ENCODE measurements at places on chromosomes 5 and 9. TPM values are rescaled to one million over a fixed set of nuclear protein-coding genes. Genes with fewer than 3 reads are reported as not detected.

The SLC6A19 gene
- total RNA-seq, result 0.03 TPM

The TUSC1 gene
- total RNA-seq, result 22.5 TPM

The MZB1 gene
- 1.5 TPM for total RNA-seq

The DAB2IP gene
- 68.6 TPM for total RNA-seq

The CXCL14 gene
- 5.5 TPM for total RNA-seq

The SEMA5A gene
- total RNA-seq, result 35.1 TPM

The PCDHB6 gene
- total RNA-seq, result 0.89 TPM

DNA sequence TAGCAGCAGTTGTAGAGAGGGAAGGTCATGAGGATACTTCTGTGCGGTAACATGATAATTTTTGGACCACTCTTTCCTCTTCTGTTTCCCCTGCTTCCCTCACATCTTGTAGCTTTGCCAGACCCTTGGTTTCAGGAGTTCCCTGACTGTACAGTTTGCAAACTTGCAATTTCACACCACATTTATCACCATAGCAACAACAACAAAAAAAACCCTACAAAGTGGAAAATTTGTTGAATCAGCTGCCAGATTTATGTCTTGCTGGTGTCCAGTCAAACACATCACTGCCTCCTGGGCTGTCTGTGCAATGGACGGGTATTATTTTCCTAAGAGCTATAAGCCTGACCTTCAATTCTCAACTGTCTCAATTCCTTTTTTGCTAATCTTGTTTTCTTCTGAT lies 751.6 kb downstream of the TLR4 start:
- no peak for DNase-seq

- DNase-seq, result no peak
Measured at GRCh38 chr5:16313761-16314160, 134.2 kb upstream of the MARCHF11 start.

DNA sequence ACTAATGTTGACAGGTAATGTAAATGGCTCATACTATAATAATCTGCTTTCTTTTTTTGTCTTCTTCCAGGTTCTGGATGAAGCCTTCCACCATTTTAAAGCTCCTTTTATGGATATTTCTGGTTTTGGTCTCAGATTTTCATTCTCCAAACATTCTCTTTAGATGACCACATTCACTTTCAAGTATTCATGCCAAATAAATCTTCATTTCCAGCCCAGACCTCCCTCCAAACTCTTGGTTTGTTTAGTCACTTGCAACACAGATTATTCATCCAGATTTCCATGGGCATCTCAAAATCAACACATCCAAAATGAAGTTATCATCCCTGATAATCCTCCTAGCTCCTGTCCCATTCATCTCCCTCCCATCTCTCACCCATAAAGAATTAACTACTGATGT lies 40.3 kb upstream of the SVEP1 start:
- DNase-seq, result no peak

- no peak for DNase-seq
Measured at GRCh38 chr5:26791433-26791832, 247.0 kb downstream of the CDH9 start.

- DNase-seq, result no peak
Measured at GRCh38 chr5:173410459-173411233, 82.4 kb upstream of the STC2 start.

GRCh38 chr5:74212336-74212735 lies 428.2 kb downstream of the ENC1 start:
- DNase-seq, result no peak

DNA sequence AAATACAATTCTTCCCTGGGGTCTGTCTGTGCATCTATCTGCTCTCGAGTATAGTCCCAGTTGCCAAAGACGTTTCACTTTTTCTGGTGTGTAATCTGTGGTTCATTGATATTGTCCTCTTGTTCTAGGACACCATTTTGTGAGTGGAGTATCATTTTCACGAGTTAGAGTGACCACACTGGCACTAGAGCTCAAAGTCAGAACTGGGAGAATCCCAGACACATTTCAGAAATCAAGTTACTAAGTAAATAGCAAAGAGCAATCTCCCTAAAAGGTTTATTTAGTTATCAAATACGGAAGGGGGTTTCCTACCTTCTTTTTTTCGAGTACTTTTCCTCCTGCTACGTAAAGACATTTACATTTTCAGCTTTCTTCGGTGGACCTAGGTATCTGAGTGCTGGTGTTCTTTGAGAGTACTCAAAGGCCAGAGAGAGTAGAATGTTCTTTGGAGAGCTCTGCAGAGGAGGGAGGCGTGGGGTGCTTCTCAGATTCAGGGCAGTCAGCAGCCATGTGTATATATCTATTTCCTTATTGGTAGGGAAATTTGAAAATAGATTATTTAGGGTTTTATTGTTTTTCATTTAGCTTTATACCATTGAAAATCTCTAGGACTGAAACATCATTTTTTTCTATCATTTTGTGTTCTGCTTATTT lies 8.9 kb upstream of the HSPA9 start:
- no peak for DNase-seq

DNA sequence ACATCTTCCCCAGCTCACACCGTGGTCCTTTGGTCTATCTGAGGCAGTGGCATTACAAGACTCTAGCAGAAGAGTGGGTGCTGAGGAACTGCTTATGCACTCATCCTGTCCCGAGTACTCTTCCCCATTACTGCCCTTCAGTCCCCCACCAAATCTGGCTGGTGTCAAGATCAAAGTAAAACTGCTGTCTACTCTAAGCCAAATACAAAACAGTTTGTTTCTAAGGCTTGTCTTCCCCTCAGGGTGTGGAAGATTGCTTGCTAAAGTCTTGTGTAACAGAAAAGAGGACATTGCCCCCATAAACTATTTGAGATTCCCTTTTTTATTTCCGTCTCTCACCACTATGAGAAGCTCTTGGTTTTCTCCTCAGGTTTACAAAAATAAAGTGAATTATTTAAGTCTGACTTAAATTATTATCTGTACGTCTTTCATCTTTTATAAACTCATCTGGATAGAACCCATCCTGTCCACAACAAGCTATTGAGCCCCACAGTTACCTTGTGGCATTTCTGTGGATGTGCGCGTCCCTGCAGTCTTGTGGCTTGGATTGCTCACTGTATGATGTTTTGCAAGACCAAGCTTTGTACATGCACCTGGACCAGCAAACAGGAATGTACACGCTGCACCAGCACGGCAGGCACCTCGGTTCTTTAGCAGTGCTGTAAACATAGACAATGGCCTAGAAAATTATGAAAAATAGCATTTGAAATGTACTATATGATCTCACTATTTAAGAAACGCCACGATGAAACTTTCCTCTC lies 61.0 kb downstream of the CYSTM1 start:
- DNase-seq, result no peak

- peak; percentile 92 for DNase-seq
Measured at GRCh38 chr5:150485693-150486401, 22.1 kb upstream of the NDST1 start.

GRCh38 chr5:99621772-99622681 lies 693.2 kb upstream of the CHD1 start:
- no peak for DNase-seq

- no peak for DNase-seq
Measured at GRCh38 chr5:141039061-141039460, 12.1 kb upstream of the PCDHB1 start.

DNA sequence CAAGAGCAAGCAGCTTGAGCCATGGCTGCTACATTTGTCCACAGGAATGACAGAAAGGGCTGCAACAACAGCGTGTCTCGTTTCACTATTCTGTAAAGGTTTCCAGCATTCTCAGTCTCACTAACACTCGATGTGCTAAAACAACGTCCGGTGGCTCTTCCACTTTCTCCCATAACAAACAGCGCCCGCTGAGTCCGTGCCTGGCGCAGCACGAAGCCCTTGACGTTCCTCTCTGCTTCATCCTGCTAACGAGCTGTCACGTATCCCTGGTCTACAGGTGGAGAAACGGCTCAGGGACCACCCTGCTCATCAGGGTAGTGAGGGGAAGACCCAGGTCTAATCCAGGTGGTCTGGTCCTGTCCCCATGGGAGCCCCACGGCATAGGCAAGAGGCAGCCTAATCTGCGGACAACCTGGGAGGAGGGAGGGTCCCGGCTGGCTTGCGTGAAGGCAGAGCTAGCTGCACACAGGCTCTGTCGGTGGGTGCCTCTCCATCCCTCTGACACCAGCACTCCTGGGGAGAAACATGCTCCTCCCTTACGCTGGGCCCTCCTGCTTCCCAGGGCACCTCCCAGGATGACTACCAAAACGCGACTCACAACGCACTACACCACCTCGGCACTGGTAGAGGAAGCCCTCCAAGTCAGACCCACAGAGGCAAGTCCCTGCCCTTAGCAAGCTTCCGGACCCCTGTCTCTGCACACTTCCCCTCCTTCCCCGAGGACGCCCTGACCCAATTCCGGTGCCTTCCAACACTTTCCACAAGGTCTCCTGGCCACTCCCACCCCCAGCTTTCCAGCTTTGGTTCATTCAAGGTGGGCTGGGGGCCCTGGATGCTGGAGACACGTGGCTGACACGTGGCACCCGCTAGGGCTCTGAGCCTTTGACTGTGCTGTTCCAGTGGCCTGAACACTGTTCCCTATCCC lies 43.3 kb downstream of the VAV2 start:
- DNase-seq, result no peak

DNA sequence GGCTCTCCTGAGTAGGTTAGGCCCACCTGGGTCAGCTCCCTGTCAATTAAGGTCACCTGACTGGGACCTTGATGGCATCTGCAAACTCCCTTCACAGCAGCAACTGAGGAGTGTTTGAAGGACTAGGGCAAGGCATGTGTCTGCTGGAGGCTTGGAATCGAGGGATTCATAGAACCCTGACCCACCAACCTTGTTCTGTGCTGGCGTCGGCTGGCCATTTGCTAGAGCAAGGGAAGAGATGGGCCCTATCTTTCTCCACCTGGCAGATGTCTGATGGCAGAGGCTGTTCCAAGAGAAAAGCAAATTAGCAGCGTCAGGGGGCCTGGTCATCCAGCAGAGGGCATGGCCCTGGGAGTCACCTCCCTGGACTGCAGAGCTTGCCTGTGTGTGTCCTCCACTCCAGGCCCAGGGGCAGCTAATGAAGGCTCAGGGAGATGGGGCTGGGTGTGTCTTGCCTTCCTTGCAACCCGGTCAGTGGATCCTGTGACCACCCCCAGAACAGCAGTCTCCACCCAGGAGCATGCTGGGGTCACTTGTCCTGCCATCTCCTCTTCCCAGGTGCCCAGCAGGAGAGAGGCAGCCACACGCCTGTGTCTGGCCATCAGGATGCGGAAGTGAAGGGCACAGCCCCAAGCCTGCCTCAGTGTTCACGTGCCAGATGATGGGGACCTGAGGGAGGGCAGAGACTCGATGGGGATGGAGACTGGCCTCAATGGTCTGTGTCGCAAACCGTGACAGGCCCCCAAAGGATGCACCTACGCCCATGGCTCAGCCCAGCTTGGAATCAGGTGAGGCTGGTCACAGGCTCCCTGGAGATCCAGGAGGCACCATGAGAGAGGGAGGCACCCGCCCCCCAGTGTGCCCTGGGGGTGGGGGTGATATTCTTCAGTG lies 53.9 kb downstream of the BARX1 start:
- DNase-seq, result peak; percentile 36

DNA sequence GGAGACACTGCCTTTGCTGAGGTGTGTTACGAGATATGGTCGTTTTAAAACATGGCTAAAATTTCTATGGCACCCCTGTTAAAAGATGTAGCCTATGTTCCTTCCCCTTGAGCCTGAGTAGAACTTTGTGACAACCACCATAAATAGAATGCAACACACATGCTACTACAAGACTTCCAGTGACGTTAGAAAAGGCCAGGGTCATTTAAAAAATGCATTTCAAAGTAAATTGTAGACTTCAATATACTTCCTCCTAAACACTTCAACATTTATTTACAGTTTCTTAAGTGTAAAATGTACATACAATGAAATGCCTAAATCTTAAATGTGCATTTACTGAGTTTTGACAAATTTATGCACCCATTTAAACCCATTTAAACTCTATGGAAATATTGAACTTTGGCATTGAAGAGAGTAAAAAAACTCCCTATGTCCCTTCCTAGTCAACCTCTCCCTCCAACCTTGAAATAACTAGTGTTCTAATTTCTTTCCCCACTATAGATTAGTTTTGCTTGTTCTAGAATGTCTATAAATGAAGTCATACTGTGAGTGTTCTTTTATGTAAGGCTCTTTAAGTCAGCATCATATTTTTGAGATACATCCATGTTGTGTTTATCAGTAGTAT lies 160.5 kb downstream of the SLC12A2 start:
- DNase-seq, result no peak

DNA sequence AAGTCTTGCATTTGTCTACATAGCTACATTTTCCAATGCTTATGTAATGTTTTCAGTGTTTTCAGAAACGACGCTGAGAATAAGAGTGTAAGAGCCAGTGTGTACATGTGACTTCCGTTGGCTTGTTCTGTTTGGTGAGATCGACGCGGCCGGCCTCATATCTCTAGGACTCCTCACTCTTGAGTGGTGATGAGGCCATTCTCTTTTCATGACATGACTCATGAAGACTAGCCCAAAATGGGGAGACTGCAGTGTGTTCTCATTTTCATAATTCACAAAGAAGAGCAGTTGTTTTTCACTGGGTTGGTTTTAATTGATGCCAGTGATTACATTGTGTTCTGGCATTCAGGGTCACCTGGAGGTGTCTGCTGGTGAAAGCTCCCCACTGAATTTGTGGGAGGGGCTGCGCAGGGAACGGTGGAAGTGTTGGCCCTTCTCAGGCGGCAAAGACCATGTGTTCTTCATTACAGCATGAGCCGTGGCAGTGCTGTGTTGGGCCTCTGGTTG lies 131.5 kb upstream of the OTULINL start:
- no peak for DNase-seq

- DNase-seq, result no peak
Measured at GRCh38 chr5:131147258-131147657, 17.8 kb downstream of the HINT1 start.

GRCh38 chr5:127673117-127673800 lies 24.4 kb downstream of the CTXN3 start:
- DNase-seq, result no peak

Measured in upper lobe of left lung (tissue), 6 donors.